ENCODE measurements at places on chromosomes 6 and 20.

DNA sequence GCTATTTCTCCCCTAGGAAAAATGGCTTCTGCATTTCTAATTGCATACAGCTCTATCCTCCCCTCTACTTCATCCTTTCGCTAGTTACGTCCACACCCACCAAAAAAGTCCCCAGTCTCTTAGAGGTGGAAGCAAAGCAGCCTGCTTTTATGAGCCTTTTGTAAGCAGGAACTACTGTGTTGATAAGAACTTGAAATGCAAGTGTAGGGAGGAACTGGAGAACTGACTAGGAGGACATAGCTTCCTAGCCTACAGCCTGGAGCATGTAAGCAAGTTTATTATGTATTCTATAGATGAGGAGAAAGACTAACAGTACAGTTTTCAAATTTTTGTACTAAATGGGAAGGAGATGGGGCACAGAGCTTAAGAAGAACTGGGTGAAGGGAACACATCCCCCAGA lies 10.3 kb downstream of the ARHGAP18 start:
- no peak for DNase-seq

DNA sequence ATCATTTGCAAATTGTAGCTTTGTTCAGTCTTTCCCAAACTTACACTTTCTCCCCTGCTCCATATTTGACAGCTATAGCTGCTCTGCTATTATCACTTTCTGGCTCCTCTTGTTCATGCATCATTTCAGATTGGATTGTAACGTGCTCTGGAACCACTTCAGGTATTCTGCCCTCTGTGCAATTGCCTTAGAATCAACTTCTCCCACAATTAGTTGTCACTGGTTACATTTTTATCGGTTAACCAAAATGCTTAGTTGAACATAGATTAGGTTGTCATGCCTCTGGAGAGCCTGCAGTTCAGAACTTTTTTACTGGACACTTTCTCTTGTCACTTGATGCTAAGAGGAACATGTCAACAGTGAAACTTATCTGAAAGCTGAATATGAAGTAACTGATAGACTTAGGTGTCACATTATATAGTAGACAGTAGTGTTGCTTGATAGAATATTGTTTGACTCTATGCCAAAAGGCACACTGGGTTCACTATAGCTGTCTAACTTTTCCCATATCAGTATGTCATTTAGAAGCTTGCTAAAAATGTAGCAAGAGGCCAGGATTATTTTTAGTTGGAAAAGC lies 127.7 kb upstream of the PTPRK start:
- DNase-seq: no peak

DNA sequence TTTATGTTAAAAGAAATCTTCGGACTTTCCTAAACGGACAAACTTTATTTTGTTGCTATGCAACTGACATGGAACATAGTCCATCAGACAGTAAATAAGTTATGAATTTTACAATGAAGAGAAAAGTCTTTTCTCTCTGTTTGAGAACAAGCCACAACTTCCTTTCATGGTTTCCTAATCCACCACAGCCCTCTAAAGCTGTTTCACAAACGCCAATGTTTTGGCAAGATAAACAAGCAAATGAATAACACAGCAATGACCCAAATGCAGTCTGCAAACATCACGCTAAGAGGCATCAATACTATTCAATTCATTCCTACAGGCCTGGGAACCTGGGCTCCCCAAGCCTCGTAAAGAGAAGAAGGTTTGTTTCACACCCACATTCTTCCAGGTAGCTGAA lies 60.4 kb downstream of the HAO1 start:
- DNase-seq: no peak

DNA sequence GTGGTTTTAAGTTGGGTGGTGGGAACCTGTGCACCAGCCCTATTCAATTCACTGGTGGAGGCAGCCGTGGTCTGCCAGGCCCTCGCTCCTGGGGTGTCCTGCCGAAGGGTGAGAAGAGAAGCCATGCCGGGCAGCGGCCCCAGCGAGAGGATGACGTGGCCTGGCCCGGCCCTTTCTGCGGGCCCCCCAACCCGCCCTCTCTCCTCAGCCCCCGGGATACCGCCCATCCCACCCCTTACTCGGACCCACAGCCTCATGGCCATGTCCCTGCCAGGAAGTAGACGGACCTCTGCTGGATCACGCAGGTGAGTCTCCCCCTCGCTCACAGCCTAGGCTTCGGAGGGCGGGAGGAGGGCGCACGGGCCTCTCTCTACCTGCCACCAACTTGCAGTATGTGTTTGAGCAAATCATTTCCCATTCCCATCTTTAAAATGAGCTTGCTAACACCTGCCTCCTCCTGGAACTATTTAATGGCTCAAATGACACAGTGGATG lies 30.1 kb downstream of the SNPH start:
- no peak for DNase-seq

GRCh38 chr20:33415948-33416347 lies 14.6 kb upstream of the CDK5RAP1 start:
- DNase-seq: peak; percentile 32

DNA sequence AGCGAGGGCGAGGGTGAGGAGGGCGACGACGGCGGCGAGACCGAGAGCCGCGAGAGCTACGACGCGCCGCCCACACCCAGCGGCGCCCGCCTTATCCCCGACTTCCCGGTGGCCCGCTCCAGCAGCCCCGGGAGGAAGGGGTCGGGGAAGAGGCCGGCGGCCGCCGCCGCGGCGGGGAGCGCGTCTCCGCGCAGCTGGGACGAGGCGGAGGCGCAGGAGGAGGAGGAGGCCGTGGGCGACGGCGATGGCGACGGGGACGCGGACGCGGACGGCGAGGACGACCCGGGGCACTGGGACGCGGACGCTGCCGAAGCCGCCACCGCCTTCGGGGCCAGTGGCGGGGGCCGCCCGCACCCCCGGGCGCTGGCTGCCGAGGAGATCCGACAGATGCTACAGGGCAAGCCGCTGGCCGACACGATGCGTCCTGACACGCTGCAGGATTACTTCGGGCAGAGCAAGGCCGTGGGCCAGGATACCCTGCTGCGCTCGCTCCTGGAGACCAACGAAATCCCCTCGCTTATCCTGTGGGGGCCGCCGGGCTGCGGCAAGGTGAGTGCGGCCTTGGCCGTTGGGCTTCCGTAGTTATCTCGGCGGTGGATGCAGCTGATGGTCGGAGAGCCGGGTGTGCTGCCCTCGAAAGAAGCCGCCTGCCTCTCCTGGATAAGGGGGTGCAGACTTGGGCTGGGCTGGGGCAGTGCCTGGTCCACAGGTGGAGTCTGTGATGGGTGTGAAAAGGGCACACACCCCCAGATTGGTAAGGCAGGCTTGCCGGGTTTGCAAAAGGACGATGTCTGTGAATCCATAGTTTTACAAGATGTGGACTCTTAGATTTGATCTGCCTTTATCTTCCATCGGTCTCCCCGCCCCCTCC lies 938 bp downstream of the WRNIP1 start:
- DNase-seq: no peak

GRCh38 chr20:32203356-32204204 lies 4.0 kb downstream of the PLAGL2 start:
- DNase-seq: no peak

- DNase-seq: no peak
Measured at GRCh38 chr6:106056746-106057390, 29.3 kb upstream of the PRDM1 start.

DNA sequence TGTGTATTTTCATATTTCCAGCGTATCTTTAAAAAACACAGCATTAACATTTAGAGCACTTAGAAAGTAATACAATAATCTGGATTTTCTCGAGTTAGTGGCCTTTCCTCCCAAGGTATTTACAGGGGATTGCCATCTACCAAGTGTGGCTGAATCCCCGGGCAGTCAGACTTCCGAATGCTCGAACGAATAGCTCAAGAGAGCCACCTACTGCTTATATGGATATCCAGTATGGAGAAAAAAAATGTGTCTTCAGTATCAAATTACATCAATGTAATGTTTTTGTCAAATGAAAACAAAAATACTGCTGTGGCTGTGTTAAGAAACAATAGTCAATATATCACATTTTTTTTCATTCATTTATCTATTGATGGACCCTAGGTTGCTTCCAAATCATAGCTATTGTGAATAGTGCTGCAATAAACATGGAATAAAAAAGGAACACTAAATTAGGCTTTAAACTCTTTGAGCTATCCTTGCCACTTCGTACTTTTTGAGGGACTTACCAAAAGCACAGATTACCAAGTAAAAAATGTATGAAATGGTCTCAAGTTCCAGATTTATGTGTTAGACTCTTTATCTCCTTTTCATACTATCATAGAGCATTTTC lies 654.5 kb upstream of the PTCHD4 start:
- peak; percentile 81 for DNase-seq

GRCh38 chr20:16553101-16553500 lies 20.1 kb downstream of the KIF16B start:
- no peak for DNase-seq

- DNase-seq: no peak
Measured at GRCh38 chr6:37007340-37008043, 2.0 kb downstream of the FGD2 start.

DNA sequence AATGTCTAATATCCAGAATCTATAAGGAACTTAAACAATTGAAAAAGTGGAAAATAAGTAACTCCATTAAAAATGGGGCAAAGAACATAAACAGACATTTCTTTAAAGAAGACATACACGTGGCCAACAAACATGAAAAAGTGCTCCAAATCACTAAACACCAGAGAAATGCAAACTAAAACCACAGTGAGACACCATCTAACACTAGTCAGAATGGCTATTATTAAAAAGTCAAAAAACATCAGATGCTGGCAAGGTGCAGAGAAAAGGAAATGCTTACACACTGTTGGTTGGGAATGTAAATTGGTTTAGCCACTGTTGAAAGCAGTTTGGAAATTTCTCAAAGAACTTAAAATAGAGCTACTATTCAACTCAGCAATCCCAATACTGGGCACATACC lies 169.2 kb upstream of the MANEA start:
- peak; percentile 54 for DNase-seq

GRCh38 chr6:119076173-119076572 lies 2.3 kb downstream of the FAM184A start:
- DNase-seq: no peak

DNA sequence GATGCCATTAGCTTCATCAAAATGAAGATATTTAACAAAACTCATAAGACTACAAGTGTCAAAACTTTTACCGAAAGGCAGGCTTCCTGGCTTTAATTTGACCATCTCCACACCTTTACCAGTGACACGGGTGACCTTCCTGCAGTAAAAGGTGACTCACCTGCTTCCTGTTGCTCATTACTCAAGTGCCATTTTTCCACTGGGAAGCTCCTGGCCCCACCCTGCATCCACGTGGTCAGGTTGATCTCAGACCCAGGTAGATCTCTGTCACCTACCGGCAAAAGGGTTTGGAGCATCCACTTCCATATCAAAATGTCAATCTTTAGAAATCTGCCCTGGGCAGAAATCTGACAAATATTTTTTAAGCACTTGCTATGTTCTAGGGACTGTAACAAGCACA lies 31.9 kb upstream of the CDH4 start:
- DNase-seq: no peak

- DNase-seq: no peak
Measured at GRCh38 chr20:1524004-1524403, 32.8 kb upstream of the SIRPB2 start.

DNA sequence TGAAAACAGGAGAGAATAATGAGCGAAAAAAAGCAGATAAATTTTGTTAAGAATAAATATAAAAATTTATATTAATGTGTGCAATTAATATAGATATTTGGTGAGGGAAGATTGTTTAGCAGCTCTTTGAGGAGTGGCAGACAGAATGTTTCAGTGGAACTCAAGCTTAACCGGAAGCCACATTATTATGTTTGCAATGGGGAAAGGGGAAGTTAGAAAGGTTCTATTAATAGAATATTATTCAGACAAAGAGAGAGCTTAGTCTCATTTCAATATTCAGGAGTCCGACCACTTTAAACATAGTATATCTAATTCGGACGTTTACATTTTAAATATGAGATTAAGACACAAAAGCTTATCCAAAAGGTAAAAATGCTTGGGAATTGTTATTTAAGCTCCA lies 81.6 kb upstream of the KHDRBS2 start:
- DNase-seq: no peak

DNA sequence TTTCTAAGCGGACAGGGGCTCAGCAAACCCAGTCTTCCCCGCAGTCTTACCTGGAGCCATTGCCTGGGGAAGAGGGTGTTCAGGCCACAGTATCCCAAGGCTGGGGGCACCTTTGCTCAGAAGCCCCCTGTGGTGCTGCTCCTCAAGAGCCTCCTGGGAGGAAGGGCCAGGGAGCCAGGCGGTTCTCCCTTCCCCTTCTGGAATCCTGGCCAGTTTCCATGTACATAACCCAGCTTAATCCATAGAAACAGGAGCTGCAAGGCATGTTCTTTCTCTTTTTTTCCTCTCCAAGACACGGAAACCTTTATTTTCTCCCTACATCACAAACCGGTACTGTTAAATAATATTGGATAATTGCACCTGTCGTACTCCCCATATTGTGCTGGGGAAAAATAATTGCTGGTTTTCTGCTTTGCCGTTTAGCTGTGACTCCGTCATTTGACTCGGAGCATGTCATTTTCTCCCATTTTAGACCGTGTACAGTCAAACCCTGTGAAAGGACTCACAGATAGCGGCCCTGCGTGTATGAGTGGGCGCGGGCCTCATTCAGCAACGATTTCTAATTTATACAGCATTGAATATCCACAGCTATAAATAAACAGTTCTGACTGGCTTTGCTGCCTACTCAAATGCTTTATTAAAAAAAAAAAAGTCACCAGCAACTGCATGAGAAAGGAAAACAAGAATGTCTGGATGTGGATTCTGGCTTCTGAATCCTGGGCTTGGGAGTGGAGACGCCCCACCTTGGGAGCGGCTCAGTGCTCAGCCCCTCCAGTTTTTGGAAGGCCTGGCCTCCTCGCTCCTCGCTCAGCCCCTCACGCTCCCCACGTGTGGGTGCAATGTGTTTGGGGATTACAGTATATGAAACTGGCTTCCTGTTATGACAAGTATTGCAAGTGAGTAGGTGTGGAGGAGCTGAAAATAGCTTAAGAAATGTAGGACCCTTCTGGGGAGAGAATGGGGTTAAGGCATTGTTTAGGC lies 67.3 kb downstream of the ADTRP start:
- no peak for DNase-seq

GRCh38 chr20:58573986-58574385 lies 58.8 kb upstream of the APCDD1L start:
- DNase-seq: no peak

DNA sequence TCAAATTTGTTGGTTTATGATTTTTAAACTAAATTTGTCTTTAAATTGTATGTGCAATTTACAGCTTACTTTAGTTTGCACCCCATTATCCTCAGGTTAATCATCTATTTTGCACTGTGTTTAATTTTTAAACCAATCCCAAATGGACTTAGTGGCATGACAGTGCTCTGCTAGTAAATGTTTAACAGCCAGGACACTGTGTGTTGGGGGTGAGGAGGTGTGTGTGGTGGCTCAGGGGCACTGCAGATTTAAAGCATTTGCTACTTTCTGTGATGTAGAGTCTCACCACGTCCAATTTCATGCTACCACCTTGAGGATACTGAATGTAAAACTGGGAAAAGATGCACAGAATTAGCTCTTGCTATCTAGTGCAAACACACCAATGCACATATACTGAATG lies 225.7 kb downstream of the HAO1 start:
- no peak for DNase-seq

DNA sequence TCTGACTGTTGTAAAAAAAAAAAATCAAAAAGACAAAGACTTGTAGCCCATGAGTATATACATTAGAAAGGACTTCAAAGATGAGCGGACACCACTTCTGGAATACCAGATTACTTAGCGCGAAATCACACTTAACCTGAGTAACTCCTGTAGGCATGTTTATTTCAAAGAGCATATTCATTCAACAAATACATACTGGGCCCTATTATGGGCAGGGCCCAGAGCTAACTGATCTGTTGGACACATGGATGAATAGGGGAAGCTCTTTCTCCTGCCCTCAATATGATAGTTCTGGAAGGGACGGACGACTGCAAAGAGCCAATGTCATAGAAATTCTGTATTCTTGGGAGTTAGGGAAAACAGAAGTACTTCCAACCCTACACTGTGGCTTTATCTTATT lies 12.3 kb downstream of the MAN1A1 start:
- no peak for DNase-seq
